ENCODE measurements at places on chromosomes 6 and 20.

DNA sequence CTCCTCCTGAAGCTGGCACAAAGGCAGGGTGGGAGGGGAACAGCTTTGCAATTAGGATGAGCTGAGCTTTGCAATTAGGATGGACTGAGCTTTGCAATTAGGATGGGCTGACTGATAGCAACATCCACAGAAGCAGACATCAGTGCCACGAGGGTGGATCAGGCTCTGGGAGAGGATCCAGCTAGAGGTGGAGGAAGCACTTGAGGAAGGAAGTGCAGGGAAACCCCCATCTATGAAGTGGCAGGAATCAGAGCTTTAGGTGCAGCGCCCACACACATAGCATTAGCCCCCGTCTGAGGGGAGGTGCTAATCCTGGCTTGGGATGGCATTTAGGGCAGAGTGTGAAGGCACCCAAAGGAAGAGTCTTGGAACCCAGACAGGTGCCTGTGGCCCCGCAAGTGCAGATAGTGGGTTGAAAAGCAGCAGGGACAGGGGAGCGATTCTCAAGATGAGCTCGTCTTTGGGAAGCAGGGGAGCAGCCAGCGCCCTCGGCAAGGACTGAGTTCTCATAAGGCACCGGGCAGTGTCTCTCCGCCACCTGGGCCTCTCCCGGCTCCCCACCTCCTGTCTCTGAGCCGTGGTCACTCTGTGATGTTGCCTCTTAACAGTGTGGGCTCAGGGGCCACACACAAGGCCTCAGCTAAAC lies 12.0 kb upstream of the THBS2 start:
- DNase-seq = no peak

DNA sequence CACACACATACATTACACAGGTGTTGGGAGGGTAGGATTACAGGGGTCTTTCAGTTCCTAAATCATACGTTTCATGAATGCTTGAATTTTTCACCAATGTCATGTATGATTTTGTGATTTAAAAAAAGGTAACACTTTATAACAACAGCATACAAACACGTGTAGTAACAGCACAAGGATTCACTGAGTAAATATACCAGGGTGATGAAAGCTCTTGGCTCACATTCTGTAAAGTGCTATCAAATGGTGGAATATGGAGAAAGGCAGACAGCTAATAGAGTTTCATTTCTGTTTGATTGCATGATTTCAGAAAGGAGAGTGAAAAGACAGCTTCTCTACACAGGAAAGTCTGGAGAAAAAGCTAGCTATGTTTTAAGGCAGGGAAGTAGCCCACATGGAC lies 231.9 kb downstream of the CD83 start:
- DNase-seq = no peak

- no peak for DNase-seq
Observed at GRCh38 chr6:20260360-20260759, 48.1 kb upstream of the MBOAT1 start.

- peak; percentile 54 for DNase-seq
Observed at GRCh38 chr6:73586416-73586974, 65.7 kb upstream of the EEF1A1 start.

GRCh38 chr6:15793826-15794225 lies 131.0 kb upstream of the DTNBP1 start:
- no peak for DNase-seq

- DNase-seq = no peak
Observed at GRCh38 chr20:38278763-38279162, 18.2 kb upstream of the KIAA1755 start.

GRCh38 chr6:118650582-118651281 lies 659 bp downstream of the CEP85L start:
- DNase-seq = no peak

DNA sequence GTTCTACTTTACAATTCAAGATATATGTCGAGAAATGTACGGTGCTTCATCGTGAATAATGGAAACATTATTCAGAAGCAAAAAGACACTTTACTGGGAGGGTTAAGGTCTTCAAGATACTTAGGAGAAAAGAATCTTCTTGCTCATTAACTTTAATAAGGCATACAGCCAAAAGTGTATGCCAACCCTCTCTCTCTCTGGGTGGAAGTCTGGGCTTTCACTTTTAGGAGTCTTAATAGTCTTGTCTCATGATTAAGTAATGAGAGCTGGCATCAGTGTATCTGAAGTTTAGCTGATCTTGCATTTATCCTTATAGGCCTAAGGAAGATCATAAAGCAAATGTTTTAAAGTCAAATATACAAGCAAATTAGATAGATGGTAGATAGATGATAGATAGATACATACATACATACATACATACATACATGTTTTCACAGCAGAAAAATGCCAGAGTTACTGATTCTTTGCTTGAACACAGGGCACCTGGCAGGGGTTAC lies 21.5 kb downstream of the OLIG3 start:
- no peak for DNase-seq

GRCh38 chr6:10528158-10528981 lies 7.2 kb downstream of the GCNT2 start:
- peak; percentile 37 for DNase-seq

DNA sequence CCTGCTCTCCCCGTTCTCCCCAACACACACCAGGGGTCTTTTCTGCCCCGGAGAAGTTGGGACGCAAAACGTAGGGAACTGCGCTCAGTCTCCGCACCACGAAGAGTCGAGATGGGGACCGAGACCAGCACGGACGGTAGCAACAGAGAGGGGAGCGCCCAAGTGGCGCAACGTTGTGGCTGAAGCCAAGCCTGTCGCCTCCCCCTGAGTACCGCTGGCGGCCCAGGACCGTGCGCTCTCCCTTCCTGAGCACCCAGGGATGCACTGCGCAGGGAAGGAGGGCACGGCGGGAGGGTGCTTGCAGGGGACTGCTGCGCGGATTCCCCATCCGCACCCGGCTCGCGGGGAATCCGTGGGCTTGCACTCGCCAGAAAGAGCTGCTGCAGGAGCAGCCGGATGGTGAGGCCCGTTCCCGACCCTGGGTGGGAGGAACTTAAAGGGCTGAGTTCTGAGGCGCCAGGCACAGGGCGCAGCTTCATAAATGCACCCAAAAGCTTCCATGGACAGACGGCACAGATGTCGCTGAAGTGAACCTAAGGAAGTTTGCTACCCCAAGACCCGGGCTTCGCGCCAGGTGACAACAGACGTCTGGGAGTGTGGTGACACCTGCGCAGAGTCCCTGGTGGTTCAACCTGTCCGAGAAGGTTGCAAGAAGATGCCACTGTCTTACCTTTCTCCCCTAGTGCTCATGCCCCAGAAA lies 178.7 kb downstream of the TBXT start:
- peak; percentile 12 for DNase-seq

DNA sequence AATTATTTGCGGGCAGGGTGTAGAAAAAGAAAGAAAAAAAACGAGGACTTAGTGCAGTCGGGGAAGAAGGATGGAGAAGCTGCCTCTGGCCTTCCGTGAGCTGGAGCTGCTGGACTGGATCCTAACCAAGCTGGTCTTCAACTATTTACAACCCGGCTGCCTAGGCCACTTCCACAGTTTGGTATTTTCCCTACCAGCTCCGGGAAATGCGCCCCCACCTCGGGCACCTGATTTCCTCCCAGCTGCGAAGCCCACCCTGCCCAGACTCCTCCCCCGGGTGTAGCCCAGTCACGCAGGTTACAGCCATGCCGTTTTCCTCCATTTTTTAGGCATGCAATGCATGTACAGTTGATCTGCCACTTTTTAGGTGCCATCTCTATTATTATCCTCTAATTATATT lies 21.2 kb downstream of the THEMIS start:
- no peak for DNase-seq

DNA sequence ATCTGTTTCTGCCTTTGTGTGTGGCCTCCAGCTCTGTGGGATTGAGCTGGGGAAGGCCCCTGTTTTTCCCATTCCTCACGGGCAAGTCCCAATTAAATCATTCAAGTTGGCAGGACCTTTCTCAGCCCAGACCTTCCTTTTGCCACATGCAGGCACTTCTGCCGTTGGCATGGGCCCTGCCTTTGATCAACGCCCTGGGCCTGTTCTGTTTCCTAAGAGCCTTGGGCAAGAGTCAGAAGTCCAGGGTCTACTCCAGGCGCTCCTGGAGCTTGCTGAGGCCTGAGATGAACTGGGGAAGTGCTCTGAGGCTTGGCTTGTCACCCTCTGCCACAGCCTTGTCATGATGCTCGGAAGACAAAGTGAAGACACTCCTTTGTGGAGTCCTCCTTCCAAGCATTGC lies 7.1 kb downstream of the IP6K3 start:
- no peak for DNase-seq

DNA sequence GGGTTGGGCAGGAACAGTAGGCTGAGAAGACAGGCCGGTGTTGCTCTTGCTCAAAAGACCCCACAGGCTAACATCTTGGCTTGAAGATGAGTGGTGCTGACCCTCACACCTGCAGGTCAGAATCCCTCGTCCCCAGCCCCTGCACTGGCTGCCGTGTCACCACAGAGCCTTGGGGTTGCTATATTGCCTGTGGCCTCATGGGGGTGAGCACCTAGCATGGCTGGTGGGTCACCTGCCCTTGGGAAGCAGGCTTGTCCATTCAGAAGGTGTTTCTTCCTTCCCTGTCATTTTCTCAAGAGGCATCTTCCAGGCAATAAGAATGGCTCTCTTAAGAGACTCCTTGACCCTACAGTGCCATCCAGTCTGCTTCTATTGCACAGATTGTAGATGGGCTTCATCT lies 7.7 kb downstream of the SLC22A16 start:
- DNase-seq = no peak

- no peak for DNase-seq
Observed at GRCh38 chr6:2977799-2978590, 6.6 kb upstream of the SERPINB6 start.

GRCh38 chr6:31815025-31815838 lies at the start of the genes HSPA1A and HSPA1L:
Gene HSPA1A (plus strand): TSS chr6:31815543. CDS start chr6:31815757, 214 bp downstream.
Gene HSPA1L (minus strand): TSS chr6:31815283. CDS start chr6:31811972, 3,311 bp downstream.
- peak; percentile 98 for DNase-seq

DNA sequence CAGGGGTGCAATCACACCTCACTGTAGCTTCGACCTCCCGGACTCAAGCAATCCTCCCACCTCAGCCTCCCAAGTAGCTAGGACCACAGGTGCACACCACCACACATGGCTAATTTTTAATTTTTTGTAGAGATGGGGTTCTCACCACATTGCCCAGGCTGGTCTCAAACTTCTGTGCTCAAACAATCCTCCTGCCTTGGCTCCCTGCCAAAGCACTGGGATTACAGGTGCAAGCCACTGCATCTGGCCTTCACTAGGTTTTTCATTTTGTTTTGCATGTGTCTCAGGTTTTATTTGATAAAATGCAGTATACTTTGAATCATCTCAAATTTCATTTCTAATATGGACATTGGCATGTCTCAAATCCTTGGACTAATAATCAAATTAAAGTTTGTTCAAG lies 98.7 kb downstream of the SLC16A10 start:
- no peak for DNase-seq

DNA sequence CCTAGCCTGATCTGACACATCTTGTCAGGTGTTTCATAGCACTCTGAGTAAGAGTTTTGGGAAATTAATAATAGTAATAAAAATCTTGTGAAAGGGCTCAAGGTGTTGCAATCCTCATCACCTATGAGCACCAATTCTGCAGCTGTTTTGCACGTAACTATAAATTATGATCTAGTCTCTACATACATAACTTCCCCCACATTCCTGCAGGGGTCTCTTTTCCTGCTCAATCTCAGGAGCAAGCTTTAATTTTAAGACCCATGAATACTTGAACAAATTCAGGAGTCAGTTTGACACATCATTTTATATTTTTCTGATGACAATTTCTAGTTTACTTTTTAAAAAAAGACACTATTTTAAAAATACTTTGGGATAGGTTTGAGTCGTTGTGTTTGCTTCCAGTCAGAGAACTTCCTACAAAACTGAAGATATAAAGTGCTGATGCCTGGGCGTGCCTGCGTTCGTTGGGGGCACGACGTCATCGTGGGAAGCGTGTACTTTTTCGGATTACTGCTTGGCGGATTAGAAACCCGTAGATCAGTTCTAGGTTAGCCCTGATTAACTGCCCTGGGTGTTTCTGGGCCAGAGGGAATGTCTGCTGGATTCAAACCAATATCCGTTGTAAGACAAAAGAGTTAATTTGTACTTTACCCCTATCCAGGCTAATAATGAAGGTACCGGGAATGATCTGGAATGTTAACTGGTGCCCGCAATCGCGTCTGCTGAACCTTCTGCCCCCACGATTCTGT lies 1.0 kb upstream of the E2F3 start:
- DNase-seq = peak; percentile 51

DNA sequence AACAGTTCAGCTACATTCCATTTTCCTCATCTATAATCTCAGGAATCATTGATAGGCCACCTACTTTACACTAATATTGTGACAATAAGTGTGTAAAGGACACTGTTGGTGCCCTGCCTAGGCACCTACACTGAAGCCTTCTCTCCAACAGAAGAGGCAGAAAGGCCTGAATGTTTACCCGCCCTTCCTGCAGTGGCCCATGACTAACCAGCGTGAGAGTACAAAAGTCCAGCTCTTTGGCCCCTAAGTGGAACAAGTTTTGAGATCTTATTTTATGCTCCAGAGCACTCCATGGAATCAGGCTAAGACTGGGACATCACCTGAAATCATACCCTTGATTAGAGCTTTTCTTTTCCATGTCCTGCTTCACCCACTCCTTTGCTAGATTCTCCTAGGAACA lies 359.7 kb downstream of the ARHGAP18 start:
- no peak for DNase-seq
